ENCODE measurements at places on chromosomes 4 and X.

- DNase-seq, result no peak
These were observed 46.9 kb downstream of the TET2 start for GRCh38 chr4:105193536-105193935.

DNA sequence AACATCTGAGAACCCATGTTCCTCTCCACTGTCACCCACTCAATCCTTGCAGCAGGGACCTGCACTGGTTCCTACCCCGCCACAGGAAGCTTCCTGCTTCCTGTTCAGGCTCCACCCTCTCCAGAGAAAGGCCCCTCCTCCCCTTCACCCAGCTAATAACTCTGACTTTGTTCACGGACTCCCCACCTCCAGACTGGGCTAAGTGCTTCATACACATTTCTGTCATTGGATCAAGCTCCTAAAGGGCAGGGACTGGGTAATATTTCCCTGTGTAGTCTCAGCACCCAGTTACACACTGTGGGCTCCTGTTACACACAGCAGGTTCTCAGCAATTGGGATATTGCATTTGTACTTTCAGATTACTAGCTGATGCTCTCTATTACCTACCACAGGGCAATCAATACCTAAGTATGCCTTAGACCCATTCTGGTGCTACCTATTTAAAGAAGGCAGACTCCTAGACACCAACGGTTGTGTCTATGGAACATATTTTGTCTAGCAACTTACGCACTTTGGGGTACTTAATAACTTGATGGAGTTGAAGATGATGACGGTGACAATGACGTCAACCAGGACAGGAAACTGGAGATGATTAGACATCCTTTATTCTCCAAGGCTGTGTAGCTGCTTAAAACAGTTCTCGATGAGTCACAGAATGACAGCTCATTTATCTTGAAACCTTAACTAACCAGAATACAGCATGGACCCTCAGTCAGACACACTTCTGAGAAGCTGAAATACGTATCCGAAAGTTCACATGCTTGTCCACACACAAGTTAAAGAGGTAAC lies 58.1 kb downstream of the MAML3 start:
- DNase-seq, result no peak

- DNase-seq, result no peak
These were observed 11.7 kb upstream of the PTPN13 start for GRCh38 chr4:86582410-86582809.

DNA sequence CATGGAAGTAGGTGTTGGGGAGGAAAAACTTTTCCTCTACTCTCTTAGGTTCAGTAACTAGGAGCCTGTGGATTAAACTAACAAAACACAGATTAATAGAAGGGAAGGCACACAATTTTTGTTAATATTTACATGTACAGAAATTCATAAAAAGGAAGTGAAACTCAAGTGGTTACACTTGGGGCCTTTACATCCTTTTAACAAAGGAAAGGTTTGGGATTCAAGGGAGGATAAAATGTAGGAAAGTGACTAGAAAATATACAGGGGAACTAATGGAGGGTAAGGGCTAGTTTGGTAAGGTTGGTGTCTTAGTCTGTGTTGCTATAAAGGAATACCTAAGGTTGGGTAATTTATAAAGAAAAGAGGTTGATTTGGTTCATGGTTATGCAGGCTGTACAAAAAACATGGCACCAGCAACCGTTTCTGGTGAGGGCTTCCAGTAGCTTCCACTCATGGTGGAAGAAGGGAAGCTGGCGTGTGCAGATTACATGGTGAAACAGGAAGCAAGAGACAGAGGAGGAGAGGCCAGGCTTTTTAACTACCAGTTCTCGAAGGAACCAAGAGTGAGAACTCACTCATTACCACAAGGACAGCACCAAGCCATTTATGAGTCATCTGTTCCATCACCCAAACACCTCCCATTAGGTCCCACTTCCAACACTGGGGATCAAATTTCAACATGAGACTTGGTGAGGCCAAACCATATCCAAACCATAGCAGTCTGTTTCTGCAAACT lies 124.4 kb downstream of the CHRDL1 start:
- DNase-seq, result no peak

DNA sequence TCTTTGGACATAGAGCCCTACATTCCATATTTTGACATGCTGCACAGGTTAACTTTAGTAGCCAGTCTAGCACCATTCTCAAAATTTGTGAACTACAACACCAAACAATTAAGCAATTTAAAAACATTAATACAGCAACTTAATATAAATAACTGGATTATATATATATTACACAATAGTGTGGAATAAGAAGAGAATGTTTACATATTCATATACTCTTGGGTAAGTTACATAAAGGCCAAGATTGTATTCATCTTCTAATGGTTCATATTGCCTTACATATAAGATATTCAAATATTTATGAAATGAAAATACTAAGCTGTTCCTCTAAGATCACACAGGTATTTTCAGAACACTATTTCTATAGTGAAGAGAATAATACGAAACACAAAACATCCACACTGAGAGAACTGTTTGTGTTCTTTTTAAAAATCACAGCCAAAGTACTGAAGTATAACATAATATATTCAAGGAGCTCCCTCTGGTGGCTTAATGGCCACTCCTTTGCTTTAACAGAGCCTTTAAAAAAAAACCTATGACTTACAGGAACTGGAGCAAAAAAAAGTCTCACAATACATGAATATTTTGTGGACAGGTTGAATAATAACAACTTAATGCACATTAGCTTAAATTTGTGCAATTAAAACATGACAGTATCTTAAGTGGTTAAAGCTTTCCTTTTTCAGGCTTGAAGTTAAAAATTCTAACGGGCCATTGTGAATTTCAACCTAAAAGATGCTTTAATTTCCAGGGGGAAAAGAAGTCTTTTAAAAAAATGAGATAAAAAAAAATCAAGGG lies 46.2 kb downstream of the NEK1 start:
- peak; percentile 51 for DNase-seq

GRCh38 chr4:174066611-174067205 lies 216.8 kb downstream of the FBXO8 start:
- DNase-seq, result no peak

DNA sequence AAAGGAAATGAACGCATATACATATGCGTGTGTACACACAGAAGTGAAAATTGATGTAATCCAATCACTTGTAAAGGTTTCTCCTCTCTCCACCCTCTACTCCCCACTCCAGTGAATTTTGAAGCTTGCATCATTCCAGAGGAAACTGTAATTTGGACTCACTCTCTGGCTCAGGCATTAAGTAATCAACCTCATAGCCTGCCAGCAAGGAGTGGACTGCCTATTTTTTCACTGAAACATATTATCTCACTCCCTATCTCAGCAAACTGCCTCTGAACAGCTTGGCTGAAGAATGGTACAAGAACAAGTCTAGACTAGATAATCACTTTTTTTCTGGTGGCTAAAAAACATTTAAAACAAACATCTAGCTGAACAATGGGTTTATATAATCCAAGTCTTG lies 124.2 kb downstream of the C4orf51 start:
- DNase-seq, result no peak

- DNase-seq, result no peak
These were observed 32.6 kb upstream of the PHF8 start for GRCh38 chrX:54076903-54077302.

DNA sequence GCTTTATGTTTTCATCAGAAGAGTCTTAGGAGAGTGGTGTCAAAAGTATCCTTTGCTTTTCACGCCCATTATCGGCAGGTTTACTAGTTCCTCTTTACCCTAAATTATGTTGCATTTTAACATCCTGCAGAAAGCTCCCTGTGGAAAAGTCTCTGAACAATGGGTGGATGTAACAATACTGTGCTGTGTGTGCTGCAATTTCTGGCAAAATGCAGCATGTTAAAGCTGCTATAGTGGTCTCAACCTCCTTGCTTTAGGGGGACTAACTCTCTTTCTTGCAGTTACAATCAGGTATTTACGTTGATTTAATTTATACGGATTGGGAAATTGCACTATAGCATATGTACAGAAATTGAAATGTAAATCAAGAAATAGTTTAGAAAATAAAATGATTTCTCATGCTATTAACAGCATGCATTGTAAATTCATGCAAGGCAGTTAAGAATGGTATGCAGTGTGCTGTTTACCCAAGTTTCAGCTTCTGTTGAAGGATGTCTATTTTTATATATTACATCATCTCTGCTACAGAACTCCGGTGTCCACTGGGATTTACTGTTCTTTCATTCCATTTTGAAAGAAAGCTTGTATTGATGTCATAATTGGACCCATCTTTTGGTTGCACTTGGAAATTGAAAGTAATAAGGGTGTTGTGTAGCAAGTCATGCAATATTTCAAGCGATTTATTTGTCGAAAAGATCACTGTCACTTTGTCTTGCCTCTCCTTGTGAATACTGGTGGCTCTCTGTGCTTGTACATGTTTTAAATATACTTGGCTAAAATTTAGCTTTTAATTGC lies 145.7 kb downstream of the RAPGEF2 start:
- no peak for DNase-seq

- DNase-seq, result no peak
These were observed 682.3 kb upstream of the GRID2 start for GRCh38 chr4:91621446-91621845.

- no peak for DNase-seq
These were observed 62.8 kb downstream of the FAM193A start for GRCh38 chr4:2599304-2599654.

DNA sequence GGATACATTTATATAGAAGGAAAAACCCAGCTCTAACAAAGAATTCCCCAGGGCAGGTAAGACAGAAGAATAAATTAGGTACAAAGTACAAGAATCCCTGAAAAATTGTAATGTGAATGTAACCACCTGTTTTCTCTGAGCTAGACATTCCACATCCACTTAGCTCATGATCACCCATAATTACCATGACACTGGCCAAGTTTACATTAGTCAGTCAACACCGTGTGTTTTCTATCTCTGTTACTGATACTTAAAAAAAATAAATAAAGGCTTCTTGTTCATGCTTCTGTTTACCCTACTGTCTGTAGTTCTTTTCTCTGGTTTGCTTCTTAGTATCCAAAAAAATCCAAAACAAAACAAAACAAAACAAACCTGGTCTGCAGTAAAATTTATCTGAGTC lies 66.0 kb downstream of the CBLL2 start:
- DNase-seq, result no peak

- DNase-seq, result no peak
These were observed 68.6 kb upstream of the HS3ST1 start for GRCh38 chr4:11497212-11497806.

DNA sequence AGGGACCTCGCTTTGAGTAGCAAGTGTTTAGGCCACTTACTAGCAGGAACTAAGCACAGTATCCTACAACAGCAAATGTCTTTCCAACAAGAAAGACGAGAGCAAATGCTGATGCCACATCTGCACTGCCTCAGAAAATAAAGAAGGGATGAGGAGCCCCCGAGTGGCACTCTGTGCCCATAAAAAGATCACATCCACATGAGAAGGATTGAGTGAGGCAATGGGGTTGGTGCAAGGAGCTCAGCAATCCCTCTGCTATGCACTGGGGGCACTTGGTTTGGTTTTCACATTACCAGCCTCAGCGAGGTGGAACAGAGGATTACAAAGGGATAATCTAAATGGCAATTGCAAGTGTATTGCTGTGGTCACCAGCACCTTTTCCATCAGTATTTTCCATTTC lies 252.8 kb upstream of the SLC7A11 start:
- peak; percentile 9 for DNase-seq

- DNase-seq, result no peak
These were observed 15.2 kb downstream of the BLTP1 start for GRCh38 chr4:122167369-122167768.

DNA sequence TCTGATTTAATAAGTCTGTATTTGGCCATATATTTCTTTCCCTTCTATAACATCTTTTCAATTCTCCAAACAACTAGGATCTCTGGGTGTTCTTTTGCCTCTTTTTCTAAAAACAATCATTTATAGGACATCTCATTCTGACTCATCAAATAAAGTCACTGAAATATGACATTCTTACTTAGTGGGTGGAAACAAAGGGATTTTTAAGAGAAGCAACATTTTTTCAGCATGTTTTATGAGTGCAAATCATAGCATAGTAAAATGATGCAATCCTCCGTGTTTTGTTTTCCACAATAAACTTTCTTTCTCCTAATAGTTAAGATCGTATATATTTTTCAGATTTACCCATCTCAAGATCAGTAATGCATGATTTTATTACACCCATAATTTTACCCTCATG lies 179.8 kb downstream of the SPCS3 start:
- no peak for DNase-seq

GRCh38 chrX:11787564-11787963 lies 29.5 kb downstream of the MSL3 start:
- peak; percentile 29 for DNase-seq

- no peak for DNase-seq
These were observed 384.4 kb downstream of the PCDH7 start for GRCh38 chr4:31104577-31104976.

DNA sequence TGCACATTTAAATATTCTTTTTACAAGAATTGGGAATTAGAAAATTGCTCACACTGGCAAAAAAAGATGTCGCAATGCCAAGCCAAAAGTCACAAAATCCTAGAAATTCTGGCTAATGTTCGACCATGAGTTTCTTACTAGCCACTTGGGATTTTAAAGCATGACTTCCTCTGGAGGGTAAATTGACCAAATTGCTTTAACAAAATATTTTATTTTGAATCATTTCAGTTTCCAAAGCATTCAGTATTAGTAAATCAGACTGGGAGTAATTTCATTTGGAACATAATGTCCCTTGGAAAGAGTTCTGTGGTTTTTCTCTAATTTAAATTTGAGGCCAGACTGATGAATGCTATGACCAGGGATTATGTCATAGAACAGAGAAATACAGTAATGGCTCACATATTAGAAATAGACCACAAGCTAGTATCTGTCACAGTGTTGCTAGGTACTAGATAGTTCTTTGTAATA lies 7.6 kb upstream of the CXCL5 start:
- no peak for DNase-seq

- peak; percentile 96 for DNase-seq
These were observed at the start of gene TRIM2 for GRCh38 chr4:153204247-153204671. TSS of gene TRIM2 (plus strand) at chr4:153204443. CDS start at chr4:153204531, 88 bp downstream.

DNA sequence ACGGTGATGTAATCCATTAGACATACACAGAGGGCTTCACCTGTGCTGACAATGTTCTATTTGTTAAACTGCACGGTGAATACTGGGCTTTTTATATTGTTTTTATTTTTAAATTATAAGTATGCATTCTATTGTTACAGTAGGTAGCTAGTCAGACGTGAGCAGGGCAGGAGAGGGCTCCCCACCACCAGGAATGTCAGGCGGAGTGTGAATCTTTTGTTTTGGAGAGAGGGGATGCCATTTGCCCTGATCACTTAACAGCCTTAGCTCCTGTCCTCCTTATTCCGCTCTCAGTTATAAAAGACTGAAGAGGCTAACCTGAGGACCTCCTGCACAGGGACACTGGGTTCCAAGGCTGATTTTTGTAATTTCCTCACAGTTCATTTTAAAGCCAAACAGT lies 151.6 kb upstream of the TAPT1 start:
- DNase-seq, result no peak

- no peak for DNase-seq
These were observed 33.4 kb downstream of the PJA1 start for GRCh38 chrX:69131886-69132285.

- no peak for DNase-seq
These were observed 39.5 kb upstream of the MAP3K15 start for GRCh38 chrX:19554786-19555185.

GRCh38 chrX:115459883-115460880 lies 100.8 kb upstream of the PLS3 start:
- DNase-seq, result no peak

- DNase-seq, result peak; percentile 75
These were observed 571.9 kb upstream of the LCORL start for GRCh38 chr4:18593297-18594002.

GRCh38 chr4:183099537-183100297 lies 660 bp downstream of the WWC2 start:
- DNase-seq, result peak; percentile 53

Data from small intestine (tissue), 16 donors.